ENCODE measurements at places on chromosomes 1 and 21.

GRCh38 chr1:30320581-30320890, 402.8 kb downstream of the MATN1 start:
- DNase-seq: no peak

- DNase-seq: no peak
Measured at GRCh38 chr1:200542162-200542561, 78.4 kb downstream of the KIF14 start.

DNA sequence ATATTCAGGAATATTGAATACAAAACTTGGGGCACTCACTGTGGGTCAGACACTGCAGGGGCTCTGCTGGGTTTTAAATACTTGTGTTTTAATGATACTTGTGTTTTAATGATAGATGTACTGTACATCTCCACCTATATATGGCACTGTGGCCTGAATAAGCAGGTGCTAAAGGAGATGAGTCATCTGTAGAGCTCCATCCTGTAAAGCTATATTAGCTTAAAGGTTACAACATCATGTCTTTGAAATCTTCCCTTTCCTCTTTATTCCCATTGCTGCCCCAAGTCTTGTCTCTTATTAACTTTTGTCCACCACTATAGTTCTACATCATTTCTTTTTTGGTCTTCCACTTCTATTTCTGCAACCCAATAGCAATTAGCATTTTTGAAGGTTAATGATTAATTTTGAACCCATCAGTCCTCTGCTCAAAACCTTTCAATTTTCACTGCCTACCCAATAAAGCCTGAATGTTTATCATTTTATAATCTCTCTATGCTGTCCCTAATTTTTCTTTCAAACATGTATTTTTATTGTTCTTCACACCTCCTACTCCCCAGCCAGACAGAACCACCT, 113.3 kb upstream of the PTGFR start:
- no peak for DNase-seq

DNA sequence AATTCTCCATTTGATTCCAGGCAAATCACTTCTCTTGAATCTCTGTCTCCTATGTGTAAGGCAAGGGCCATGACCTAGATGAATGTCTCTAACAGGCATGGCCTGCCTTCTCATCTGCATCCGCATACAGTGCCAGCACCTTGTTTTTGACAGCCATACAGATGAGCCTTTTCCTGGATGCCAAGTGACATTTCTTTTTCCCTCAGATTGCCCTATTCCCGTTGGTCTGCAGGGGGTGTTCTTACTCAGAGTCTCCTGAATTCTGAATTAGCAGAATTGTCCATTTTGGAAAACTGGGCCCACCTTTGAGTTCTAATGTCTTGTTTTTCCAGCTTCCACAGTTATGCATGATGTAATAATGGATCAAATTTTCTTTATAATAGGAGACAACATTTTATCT, 88.0 kb upstream of the ADAR start:
- no peak for DNase-seq

DNA sequence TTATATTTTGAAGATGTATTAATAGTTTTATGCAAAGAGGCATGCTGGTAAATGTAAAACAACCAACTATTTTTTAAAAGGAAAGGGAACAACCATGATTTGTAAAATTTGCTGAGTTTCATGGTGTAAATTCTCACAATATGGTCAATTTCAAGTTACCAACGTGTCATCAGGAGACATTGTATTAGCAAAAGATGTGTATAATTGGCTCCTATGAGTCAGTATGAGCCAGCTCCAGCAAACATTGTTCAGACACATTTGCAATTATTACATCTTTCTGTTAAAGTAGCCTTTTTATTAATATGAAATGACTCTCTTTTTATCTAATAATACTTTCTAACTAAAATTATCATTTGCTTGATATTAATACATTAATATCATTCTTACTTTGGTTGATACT, 15.3 kb downstream of the CFH start:
- DNase-seq: no peak
